ENCODE measurements at places on chromosomes 2 and 18. TPM values are rescaled to one million over a fixed set of nuclear protein-coding genes. Genes with fewer than 3 reads are reported as not detected.

The CD8B gene
- not detected for total RNA-seq

GRCh38 chr2:26534865-26535662 is 57.1 kb upstream of the OTOF start:
- DNase-seq: no peak

DNA sequence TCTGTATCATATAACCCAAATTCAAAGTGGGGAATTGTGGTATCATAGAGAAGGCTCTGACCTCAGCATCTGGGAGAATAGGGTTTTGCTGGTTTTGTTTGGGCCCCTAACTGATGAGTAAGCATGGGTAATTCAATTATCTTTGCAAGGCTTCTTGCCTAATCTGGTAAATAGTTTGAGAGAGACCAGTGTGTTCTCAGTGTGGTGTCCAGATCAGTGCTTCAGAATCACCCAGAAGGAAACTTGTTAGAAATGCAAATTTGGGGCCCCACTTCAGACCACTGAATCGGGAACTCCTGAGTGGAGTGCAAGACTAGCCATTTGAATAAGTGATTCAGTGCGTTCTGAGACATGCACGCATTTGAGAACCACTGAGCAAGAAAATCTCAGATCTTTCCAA is 282.7 kb downstream of the EPHA4 start:
- no peak for DNase-seq

DNA sequence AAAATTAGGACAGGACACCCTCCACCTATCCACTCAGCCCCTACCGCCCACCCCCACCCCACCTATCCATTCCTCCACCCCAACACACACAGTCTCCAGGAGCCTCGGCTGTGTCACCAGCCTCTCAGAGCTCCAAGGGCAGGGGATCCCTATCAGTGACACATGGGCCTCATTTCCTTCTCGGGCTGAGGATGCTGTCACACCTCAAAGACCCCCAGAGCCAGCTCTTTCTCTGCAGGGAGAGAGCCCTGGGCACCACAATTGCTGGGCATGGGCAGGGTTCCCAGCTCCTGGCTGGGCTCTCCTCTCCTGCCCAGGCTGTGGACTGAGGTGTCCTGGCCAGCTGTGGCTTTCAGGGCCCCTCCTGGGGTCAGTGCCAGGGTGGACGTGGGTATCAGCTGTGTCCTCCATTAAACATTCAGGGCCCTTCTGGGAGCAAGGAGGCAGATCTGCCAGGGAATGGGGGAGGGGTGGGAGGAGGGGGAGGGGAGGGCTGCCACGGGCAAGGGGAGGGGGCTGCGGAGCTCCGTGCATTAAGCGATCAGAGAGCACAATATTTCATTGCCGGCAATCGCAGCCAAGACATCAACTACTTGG is 14.3 kb upstream of the ECEL1 start:
- DNase-seq: no peak
